Smooth muscle cell of the brain vasculature (primary cell): ENCODE measurements at places on chromosomes 3 and 15.

DNA sequence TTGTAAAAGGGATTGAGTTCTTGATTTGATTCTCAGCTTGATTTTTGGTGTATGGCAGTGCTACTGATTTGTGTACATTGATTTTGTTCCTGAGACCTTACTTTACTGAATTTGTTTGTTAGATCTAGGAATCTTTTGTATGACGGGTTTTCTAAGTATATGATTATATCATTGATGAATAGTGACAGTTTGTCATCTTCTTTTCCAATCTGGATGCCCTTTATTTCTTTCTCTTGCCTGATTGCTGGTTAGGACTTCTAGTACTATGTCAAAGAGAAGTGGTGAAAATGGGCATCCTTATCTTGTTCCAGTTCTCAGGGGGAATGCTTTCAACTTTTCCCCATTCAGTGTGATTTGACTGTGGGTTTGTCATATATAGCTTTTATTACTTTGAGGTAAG, 103.0 kb downstream of the DOCK3 start:
- no peak for DNase-seq

- DNase-seq, result no peak
Observed at GRCh38 chr15:90001683-90002427, 731 bp downstream of the ZNF710 start.

- peak; percentile 9 for DNase-seq
Observed at GRCh38 chr3:136464502-136464901, 214.4 kb downstream of the PCCB start.

DNA sequence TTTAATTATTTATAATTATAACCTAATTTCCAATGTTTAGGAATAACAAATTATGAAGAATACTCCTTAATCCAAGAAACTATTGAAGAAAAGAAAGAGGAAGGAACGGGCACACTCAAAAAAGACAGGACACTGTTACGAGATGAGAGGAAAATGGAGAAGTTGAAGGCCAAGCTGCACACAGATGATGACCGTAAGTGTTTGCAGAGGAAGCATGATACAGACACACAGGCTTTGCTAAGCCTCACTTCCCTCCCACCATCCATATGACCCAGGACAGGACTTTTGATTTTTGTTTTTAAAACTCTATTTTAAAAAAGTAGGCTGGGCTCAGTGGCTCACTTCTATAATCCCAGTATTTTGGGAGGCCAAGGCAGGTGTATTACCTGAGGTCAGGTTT, 389.4 kb upstream of the TPM1 start:
- DNase-seq, result no peak

DNA sequence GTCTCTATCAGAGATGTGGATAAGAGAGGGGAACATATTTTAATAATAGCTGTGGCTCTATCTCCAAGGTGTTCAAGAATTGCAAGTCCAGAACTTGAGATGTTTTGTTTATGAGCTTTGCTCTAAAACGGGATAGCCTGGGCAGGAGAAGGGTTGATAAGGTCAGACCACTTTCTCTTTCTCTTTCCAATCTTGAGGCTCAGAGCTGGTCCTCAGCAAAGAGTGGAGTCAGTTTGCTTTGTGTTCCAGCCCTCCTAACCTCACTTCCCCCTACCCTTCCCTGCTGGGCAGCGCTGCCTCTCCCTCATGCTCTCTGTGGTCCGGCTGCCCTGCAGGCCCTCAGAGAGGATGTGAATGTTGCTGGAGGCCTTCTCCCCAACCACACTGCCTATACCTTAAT, 13.8 kb downstream of the KLHL6 start:
- no peak for DNase-seq

DNA sequence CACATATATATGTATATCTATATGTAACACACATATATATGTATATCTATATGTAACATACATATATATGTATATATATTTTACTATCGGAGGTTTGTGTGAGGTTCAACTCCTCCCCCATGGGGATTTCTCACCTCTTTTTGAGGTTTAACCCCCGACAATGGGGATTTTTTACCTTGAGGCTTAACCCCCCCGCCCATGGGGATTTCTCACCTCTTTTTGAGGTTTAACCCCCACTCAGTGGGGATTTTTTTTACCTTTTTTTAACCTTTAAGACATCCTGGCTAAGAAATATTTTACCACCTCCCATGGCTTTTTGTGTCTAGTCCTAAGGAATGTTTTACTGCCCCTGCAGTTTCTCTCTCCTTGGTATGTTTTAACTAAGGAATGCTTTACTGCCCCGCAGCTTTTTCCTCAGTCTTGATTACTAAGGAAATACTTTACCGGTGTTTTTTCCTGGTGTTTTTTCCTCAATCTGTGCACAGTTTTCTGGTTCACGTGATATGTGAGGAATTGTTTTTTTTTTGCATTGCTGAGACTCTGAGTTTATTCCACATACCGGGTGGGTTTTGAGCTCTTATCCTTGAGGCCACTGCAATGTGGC, 185.2 kb downstream of the KLF13 start:
- no peak for DNase-seq

DNA sequence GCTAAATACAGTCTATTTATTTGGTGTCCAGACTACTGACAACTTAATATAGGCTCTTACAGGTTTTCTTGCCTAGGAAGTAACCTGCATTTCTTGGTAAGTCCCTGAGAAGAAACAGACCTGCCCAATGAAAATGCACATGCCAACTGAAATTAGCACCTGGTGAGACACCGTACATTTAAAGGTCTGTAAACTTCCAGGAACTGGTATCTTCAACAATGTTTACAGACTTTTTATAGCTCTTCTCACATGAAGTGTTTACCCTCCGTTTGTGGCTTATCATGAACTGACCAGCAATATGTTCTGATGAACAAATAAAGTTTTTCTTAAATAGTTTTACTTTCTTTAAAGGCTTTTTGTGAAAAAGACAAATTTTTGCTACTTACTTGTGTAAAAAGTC, 93.3 kb downstream of the PCCB start:
- DNase-seq, result no peak
